ENCODE measurements at places on chromosomes 7 and 10. TPM values are rescaled to one million over a fixed set of nuclear protein-coding genes. Genes with fewer than 3 reads are reported as not detected.

GRCh38 chr7:157707983-157708918 is 371.4 kb downstream of the DNAJB6 start:
- DNase-seq: no peak

DNA sequence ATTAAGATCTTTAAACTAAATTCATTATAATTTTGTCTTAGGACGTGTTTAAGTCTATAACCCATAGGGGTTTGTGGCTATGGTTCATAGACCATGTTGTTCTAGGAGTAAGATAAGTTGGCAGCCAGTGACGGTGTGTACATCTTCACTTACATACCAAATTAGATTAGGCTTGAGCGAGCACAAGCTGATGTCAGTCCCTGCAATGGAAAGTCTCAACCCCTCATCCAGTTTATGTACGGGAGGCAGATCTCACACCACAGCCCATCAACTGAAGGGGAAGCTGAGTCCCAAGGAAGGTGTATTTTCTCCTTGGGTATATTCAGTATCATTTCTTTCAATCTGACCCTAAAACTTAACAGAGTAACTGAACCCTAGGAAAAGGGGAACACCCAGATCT is 5.1 kb upstream of the SMC3 start:
- DNase-seq: no peak

- DNase-seq: no peak
These were observed 464.8 kb downstream of the SEMA3D start for GRCh38 chr7:84722086-84722485.

FAM25G gene
- total RNA-seq: not detected

FAM221A gene
- 27.7 TPM for total RNA-seq
